CD14-positive monocyte (primary cell): ENCODE measurements at places on chromosomes 7 and 10. TPM values are rescaled to one million over a fixed set of nuclear protein-coding genes. Genes with fewer than 3 reads are reported as not detected.

The CRPPA gene
- 0.47 TPM for polyA plus RNA-seq

The OR2A5 gene
- not detected in 2 replicates for polyA plus RNA-seq

The NOS3 gene
- 0.72 TPM for polyA plus RNA-seq

The GDF2 gene
- polyA plus RNA-seq, result not detected in 2 replicates

The PKD1L1 gene
- polyA plus RNA-seq, result not detected

DNA sequence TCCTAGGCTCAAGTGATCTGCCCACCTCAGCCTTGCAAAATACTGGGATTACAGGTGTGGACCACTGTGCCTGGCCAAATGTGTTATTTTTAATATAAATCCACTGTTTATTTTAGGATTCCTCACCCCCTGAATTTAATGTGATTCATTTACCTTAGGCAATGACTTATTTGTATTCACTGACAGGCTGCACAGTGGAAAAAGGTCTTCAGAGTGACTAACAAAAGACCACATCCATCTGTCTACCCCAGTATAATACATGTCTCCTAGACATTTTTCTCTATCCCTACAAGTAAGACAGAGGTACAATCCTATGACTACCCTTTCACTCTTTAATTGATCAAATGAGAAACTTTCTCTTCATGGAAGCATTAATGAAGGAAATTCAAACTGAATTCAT, 230.2 kb downstream of the AHR start:
- H3K36me3 ChIP-seq, result no peaks in the 10 kb centered on the region
- H3K27me3 ChIP-seq, result no peaks in the 10 kb centered on the region
- DNase-seq, result no peak
- H3K4me3 ChIP-seq, result no peak overlapping the region
- H3K4me1 ChIP-seq, result peaks cover 17% of the 10 kb centered on the region

- no peaks in the 10 kb centered on the region for H3K27me3 ChIP-seq
- DNase-seq, result no peak
Observed at GRCh38 chr10:73079779-73080541, 16.7 kb downstream of the P4HA1 start.

DNA sequence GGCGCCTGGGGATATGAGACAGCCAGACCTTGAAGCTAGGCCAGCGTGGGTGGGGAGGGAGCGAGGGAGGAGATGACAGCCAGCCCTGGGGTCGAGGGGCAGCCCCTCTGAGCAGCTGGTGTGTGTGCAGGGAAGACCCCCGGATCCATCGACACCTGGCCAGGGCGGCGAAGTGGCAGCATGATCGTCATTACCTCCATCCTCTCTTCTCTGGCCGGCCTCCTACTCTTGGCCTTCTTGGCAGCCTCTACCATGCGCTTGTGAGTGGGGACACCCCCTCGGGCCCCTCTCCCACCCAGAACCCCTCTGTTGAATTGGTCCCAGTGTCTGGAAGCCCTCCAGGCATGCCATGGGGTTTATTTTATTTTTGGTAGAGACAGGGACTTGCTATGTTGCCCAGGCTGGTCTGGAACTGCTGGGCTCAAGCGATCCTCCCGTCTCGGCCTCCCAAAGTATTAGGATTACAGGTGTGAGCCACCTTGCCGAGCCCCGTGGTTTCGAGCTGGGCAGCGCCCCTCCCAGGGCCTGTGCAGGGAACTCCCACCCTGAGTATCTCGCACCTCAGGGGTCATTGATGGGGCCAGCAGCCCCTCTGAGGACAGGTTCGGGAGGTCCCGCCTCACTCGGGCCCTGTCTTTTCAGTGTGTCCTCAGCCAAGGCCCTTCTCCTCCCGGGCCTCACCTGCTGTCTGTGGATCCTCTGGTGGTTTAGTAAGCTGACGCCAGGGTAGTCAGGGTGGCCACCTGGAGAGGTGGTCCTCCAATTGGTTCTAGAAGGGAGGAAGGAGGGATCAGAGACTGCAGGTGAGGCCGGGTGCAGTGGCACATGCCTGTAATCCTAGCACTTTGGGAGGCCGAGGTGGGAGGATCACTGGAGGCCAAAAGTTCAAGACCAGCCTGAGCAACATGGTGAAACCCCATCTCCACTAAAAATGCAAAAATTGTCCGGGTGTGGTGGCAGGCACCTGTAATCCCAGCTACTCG, 3.8 kb downstream of the UPK3B start:
- DNase-seq, result no peak
- H3K27me3 ChIP-seq, result no peaks in the 10 kb centered on the region
- no peak overlapping the region for H3K27ac ChIP-seq
- no peaks in the 10 kb centered on the region for H3K4me1 ChIP-seq
- no peak overlapping the region for H3K4me3 ChIP-seq

DNA sequence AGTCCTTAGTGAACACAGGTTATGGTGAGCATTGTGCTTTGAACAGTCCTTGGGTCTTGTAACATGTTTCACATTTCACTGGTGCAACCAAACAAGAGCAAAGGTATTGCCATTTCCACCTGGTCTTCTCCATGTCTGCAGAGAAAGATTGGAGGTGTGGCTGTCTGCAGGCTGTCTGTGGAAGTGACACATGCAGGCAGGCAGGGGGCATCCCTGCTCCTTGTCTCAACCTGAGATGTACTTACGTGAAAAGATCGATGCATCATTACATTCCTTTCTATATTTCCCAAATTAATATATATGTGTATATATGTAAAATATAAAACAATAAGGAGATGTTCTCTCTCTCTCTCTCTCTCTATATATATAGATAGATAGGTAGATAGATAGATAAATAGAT, 54.3 kb downstream of the LRRC18 start:
- H3K36me3 ChIP-seq, result peaks cover 22% of the 10 kb centered on the region
- H3K27me3 ChIP-seq, result no peaks in the 10 kb centered on the region
- H3K4me1 ChIP-seq, result no peaks in the 10 kb centered on the region
- no peak overlapping the region for H3K4me3 ChIP-seq

DNA sequence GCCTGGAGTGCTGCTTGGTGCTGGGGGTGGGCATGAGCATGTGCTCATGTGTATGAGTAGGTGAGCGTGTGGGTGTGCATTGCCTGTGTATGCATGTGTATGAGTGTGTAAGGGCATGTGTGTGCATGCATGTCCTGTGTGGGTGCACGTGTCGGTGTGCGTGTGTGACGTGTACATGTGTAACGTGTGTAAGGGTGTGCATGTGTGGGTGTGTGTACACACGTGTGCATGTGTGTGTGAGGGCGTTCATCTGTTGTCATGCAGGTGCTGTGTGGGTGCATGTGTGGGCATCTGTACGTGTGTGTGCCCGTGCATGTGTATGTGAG, 30.3 kb downstream of the FAM20C start:
- no peaks in the 10 kb centered on the region for H3K27me3 ChIP-seq
- no peak for DNase-seq
- H3K4me3 ChIP-seq, result no peak overlapping the region
- peaks cover 44% of the 10 kb centered on the region for H3K36me3 ChIP-seq
- H3K27ac ChIP-seq, result no peak overlapping the region

DNA sequence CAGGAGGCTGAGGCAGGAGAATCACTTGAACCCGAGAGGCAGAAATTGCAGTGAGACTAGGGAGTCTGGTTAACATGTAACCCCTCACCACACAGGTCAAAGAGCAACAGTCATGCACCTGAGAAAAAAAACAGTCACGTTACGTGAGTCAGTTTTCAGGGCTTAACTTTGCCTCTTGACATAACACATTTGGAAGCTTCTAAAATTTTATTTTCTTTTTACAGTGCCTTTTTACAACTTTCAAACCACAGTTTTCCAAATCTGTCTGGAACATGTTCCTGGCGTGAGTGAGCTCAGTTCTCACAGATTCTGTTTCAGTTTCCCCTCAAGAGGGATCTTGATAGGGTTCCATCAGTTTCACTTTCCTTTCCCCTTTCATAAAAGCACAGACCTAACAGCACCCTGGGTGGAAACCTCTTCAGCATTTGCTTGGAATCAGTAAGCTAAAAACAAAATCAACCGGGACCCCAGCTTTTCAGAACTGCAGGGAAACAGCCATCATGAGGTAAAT, 4.4 kb downstream of the IFIT3 start:
- H3K27me3 ChIP-seq, result no peaks in the 10 kb centered on the region
- DNase-seq, result peak; percentile 63
- H3K4me1 ChIP-seq, result peaks cover 80% of the 10 kb centered on the region
- H3K4me3 ChIP-seq, result peak overlapping the region; percentile 78

DNA sequence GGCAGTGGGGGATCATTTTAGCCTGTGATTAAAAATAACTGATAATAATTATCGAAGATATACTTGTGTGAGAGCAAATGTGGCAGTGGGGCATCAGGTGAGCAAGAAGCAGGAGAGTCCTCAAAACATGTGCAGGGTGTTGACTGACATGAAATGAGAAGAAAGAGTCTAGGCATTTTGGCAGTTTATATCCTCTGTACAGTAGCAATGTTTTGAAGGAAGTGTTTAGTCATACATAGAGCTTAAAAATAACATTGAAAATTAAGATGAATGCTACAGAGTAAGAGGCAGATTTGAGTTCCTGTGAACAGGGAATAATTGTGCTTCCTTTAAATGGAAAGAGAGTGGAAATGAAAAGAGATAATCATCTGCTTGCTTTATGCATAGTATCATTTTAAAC, 47.4 kb downstream of the VPS50 start:
- H3K4me3 ChIP-seq, result no peak overlapping the region
- no peaks in the 10 kb centered on the region for H3K27me3 ChIP-seq
- DNase-seq, result no peak

DNA sequence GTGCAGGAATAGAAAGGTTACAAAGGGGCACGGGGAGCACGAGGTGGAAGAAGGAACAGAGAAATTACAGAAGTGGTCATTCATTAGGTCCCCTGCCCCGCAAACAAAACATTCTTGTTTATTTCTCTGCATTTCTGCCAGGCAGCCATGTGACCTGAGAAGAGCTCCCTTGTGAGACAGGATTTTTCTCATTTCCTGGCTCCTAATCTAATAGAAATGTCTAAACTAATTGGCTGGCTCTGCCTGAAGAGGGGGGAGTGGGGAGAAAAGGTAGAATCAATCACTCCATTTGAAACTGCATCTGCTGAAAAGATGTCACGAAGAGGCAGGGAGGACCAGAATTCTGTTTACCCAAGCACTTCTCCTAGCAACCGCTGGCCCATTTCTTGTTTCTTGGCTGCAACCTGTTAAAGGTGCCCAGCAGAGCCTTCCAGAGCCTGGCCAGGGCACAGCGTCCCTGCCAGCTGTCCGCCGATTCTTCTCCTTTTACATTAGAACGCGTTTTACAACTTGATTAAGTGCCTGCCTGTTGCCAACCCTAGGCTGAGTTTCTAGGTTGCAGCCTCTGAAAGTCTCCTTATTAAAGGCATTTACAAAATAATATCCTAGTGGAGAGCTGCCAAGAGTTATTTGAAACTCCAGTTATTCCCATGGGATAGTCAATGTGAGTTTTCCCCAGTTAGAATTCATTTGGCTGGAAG, 1227.6 kb downstream of the TYW1 start:
- no peak overlapping the region for H3K4me3 ChIP-seq
- H3K36me3 ChIP-seq, result no peaks in the 10 kb centered on the region
- no peak overlapping the region for H3K27ac ChIP-seq
- H3K4me1 ChIP-seq, result no peaks in the 10 kb centered on the region

DNA sequence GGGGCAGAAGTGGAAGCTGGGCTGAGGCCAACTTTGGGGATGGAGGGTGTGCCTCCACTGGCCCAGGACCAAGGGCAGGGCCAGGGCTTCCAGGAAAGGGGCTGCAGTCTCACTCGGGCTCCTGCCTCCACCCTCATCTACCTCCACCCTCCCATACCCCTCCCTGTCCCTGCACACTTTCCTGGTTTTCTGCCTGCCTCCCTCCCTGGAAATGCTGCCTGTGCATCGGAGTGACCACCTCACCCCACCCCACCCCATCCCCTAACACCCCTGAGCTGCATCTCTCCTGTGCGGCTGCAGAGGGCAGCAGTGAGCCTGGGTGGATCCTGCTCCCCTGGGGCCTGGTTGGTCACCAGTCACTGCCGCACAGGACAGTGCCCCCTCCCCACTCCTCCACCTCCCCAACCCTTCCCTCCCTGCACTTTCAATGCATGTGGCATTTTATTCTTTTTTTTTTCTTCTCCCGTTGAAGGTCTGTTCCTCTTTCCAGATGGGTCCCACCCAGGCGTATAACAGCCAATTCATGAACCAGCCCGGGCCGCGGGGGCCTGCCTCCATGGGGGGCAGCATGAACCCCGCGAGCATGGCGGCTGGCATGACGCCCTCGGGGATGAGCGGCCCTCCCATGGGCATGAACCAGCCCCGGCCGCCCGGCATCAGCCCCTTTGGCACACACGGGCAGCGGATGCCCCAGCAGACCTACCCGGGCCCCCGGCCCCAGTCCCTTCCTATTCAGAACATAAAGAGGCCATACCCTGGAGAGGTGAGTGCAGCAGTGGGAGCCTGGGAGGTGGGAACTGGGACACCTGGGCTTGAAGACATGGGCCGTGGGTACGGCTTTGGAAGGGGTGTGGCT, 54.1 kb upstream of the PPIF start:
- H3K4me3 ChIP-seq, result no peak overlapping the region
- H3K36me3 ChIP-seq, result peaks cover 54% of the 10 kb centered on the region
- H3K27ac ChIP-seq, result peak overlapping the region; percentile 99
- H3K4me1 ChIP-seq, result peaks cover 66% of the 10 kb centered on the region
- DNase-seq, result peak; percentile 84
- H3K27me3 ChIP-seq, result no peaks in the 10 kb centered on the region

GRCh38 chr7:50731703-50732582, 50.8 kb downstream of the GRB10 start:
- no peak overlapping the region for H3K27ac ChIP-seq
- H3K4me1 ChIP-seq, result no peaks in the 10 kb centered on the region
- no peaks in the 10 kb centered on the region for H3K36me3 ChIP-seq
- H3K27me3 ChIP-seq, result no peaks in the 10 kb centered on the region

- H3K36me3 ChIP-seq, result no peaks in the 10 kb centered on the region
- no peak for DNase-seq
- no peak overlapping the region for H3K4me3 ChIP-seq
- no peaks in the 10 kb centered on the region for H3K27me3 ChIP-seq
Observed at GRCh38 chr10:2620827-2621521, 446.4 kb upstream of the PFKP start.

DNA sequence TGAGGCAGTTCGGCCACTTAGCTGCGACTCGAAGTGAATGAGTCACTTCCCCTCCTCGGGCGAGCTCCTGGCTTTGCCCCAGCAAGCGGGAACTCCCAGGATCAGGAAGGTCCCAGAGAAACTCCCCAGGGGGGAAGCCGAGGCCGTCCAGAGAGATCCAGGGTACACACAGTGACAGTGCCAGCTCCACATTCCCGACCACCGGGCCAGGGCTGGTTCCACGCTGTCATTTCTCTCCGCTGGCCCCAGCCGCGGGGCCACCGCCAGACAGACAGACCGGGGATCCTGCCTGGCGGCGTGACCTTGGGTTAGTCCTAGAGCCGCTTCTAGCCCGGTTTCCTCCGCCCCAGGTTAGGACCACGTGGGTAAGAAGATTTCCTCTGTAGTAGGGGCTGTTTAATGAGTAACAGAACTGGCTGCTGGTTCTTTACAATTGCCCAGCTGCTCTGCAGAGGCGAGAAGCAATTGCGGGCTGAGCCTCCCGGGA, 463 bp upstream of the UPP1 start:
- peak overlapping the region; percentile 97 for H3K27ac ChIP-seq
- H3K36me3 ChIP-seq, result peaks cover 26% of the 10 kb centered on the region
- peak; percentile 90 for DNase-seq
- peaks cover 81% of the 10 kb centered on the region for H3K4me1 ChIP-seq
- peak overlapping the region; percentile 36 for H3K4me3 ChIP-seq
